Inflammatory macrophage (primary cell): ENCODE measurements at places on chromosomes 3 and 15.
A peak's percentile ranks its signal among the peaks of the same experiment; 100 is the strongest.

DNA sequence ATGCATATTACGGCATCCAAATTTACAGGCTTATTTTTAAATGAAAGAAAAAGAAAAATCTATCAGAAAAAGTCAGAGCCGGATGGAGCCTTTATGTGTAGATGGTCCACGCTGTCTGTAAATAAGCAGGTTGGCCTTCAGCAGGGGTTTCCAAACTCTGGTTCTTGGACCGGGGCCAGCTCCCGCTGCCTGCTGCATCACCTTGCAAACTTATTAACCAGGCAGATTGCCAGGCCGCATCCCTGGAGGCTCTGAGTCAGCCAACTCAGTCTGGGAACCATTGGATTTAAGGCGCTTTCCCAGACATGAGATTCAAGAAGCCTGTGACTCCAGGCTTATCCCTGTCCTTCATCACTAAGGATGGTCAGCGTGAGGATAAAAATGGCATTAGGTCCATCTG lies 212.4 kb downstream of the OPA1 start:
- no peak for DNase-seq

DNA sequence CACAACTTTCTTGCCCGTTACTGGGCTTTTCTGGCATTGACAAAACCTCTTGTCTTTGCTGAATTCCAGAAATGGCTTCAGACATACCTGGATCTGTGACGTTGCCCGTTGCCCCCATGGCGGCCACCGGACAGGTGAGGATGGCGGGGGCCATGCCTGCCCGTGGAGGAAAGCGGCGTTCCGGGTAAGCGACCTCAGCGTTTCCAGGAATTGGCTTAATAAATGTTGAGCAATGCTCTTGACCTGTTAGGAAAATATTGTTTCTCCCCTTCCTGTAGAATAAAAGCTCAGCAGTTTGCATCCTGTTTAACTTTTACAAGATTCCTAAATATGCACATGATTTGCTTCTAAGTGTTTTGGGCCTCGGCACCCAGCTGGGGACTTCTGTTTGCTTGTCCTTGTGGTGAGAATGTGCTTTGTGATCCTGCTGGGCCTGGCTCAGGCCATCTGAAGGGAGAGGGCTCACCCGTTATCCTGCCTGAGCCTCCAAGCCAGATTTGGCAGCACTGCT lies 46.7 kb downstream of the ARNT2 start:
- no peak for DNase-seq

- peak; percentile 19 for DNase-seq
Observed at GRCh38 chr15:49927189-49927861, 191.7 kb downstream of the ATP8B4 start.

DNA sequence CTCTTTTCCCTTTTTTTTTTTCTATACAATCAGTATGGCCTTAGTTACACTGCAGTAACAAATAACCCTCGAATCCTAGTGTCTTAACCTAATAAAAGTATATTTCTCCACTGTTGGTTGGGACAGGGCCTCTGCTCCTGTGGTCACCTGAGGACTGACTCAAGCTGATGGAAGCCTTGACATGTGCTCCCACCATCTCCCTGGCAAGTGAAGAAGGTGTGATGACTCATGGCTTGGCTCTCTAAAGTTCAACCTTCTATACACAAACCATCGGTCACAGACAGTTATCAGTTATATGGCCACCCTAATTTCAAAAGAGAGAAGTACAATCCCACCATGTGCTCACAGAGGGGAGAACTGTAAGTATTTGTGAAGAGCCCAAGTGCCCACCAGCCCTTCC lies 65.8 kb upstream of the CACNA2D3 start:
- DNase-seq, result no peak

- DNase-seq, result peak; percentile 76
Observed at GRCh38 chr3:183252973-183253527, at the start of gene B3GNT5. TSS of gene B3GNT5 (plus strand) at chr3:183253253. CDS start at chr3:183269799, 16,546 bp downstream.

DNA sequence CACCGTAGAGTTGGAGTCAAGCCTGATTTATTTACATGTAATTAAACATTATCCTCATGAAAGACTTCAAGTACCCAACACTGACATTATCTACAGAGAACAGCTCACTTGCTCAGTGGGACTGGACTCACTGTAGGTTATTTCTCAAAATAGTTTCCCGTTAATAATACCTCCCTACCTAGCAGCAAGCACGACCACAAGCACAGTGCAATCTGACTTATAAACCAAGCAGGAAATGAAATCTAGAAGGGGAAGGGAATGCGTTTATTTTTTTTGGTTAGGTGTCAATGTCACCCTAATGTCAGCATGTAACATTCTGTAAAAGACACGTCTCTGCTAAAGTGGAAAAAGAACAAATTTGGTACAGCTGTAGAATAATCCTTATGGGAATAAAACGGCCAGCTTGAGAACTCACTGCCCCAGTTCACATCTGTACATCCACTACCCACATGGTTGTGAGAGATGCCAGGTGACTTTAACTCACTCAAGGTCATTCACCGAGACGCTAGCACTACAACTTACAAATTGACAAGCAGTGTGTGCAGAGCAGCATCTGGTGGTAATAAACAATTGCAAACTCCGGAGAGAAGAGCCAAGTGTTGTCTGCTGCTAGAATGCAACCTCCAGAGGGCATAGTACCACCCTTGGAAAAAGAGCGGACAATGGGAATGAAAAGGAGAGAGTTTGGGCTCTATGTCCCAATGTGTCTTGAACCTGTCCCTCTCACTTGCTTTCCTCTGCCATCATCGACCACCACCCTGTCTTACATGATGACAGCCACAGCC lies 242.5 kb downstream of the CADPS start:
- DNase-seq, result no peak

DNA sequence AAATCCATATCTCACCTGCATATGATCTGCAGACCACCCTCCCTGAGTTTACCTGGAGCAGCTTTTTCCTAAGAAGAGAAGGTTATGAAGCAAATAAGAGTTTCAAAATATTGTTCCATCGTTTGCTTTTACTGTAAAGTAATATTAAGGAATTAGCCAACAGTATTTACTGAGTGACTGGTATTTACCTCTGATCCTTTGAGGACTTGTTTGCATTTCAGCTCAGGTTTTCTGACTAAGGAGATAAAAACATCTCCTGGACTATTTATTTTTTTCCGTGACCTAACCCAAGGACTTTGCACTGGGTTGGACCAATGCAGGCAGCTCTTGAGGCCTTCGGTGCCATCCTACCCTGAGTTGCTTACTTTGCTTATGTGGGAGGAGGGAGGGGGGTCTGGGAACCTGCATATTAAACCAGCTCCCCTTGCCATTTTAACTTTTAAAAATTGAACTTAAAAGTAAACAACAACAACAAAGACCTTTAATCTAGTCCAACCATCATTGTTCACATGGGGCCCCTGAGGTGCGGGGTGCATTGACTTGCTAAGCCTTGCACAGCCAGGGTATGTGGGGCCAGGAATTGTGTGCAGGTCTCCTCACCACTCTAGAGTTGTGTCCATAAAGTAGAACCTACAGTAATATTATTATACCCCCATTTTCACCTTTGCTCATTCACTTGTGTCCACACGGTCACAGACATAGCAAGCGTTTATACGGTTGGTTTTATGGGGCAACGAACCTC lies 39.3 kb downstream of the TRAK1 start:
- DNase-seq, result no peak

- DNase-seq, result no peak
Observed at GRCh38 chr15:45087513-45087912, 26.5 kb downstream of the DUOX2 start.

- no peak for DNase-seq
Observed at GRCh38 chr3:114886905-114887304, 260.2 kb downstream of the ZBTB20 start.

DNA sequence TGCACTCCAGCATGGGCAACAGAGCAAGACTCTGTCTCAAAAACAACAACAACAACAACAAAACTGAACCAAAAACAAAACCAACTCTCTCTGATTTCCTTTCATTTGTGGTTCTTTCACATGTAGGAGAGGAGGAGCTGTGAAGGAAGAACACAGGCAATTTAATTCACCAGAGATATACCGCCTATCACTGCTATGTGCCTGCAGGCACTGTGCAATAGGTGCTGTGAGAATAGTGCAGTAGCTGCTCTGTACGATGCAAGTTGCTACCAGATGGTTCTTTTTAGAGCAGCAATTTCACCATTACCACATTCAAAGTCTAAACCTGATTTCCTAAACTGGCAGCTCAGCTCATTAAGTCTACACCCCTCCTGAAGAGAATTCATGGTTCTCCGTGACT lies 11.3 kb upstream of the PROK2 start:
- DNase-seq, result no peak

DNA sequence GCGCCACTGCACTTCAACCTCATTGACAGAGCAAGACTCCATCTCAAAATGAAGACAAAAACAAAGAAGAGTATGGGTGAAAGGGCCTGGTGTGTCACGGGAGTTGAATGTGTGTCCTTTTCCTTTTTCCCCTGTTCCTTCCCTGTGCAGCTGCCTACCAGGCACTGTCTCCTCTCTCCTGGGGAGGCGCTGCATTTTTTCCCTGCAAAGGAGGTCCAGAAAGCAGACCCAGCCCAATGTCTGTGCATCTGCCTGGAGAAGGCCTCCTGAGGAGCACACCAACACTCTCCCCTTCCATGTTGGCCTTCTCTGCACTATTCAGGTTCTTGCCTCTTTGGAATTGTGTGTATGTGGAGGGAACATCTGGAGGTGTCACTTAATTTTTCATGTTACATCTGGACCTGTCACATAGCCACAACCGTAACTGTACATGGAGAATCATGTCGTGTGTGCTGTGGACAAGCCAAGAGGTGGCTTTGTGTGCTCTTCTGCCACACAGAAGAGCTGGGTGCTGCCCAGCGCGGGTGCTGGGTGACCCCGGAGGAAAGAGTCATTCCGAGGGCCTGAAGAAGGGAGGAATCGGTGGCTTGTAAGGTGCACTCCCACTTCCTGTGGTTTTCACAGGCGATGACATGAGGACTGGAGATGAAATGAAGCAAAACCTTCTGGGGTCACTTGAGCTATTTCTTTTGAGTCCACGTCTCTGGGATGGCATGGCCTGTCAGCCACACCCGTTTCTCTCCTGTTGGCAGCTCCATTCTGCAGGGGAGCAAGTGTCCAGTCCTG lies 46.5 kb upstream of the CGNL1 start:
- no peak for DNase-seq

DNA sequence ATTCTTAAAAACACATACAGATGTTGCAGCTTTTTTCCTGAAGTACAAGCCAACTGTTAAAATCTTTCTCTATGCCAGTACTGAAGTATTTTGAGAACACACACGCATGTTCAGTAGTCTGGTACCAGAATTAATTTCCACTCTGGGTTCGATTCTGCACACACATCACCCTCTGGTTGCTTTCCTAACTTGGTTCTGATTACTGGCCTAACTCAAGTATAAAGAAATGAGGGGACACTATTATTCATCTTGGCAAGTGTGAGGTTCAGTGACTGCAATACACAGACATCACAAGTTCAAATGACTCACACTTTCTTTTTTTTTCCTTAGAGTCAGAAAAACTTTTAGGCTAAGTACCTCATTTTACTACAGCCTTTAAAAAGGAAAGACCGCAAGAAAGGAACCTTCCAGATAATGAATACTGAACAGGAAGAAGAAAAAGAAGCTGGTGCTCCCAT lies 37.4 kb upstream of the LDHAL6B start:
- DNase-seq, result peak; percentile 83

GRCh38 chr3:124442463-124442862 lies 287.8 kb upstream of the UMPS start:
- DNase-seq, result no peak

GRCh38 chr3:20458994-20459716 lies 273.1 kb upstream of the SGO1 start:
- no peak for DNase-seq

GRCh38 chr3:196627918-196628231 lies 11.6 kb upstream of the NRROS start:
- no peak for DNase-seq

- DNase-seq, result no peak
Observed at GRCh38 chr15:62153228-62153627, 11.9 kb downstream of the C2CD4B start.

GRCh38 chr3:172751175-172751704 lies 714 bp downstream of the ECT2 start:
- peak; percentile 35 for DNase-seq

GRCh38 chr3:50147016-50147415 lies 8.1 kb upstream of the SEMA3F start:
- no peak for DNase-seq

- no peak for DNase-seq
Observed at GRCh38 chr3:78820542-78820941, 947.3 kb downstream of the ROBO1 start.

GRCh38 chr3:53187430-53187829 lies 26.4 kb downstream of the PRKCD start:
- no peak for DNase-seq

GRCh38 chr15:68646696-68647095 lies 67.9 kb downstream of the CORO2B start:
- peak; percentile 57 for DNase-seq

DNA sequence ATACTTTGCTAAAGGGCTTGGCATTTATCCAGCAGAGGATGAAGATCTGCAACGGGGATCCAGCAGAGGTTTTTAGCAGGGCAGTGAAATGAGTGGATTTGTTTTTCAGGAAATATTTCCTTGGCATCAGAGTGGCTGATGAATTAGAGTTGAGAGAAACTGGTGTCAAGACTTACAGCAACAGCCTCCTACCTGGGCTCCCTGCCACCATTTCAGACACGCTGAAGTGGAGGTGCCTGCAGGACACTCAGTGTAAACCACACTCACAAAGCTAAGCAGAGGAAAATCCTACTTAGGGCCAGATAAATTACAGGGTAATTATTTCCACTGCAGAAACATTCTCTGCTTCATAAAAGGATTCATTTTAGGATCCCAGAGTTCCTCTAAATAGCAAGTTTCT lies 519.7 kb downstream of the FGF12 start:
- DNase-seq, result no peak

DNA sequence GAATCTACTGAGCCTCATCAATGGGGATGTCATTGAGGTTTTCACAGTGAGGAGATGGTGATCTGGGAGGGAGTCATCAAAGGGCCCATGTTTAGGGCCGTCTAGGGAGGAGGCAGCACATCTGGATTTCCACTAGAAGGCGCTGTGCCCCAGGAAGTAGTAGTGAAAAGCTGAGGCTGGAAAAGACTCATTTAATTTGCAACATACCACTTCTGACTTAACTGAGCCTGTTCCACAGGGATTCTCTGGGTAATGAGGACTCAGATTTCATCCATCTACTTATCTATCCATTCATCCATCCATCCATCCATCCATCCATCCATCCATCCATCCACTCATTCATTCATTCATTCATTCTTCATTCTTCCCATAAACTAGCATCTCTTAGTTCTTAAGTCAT lies 17.4 kb upstream of the SHF start:
- DNase-seq, result peak; percentile 68

GRCh38 chr3:33277193-33277882 lies at the start of gene FBXL2:
TSS of gene FBXL2 (plus strand) at chr3:33277442. CDS start at chr3:33277513, 71 bp downstream.
- DNase-seq, result no peak

GRCh38 chr15:23438816-23439466 lies 8.1 kb downstream of the GOLGA6L2 start:
- no peak for DNase-seq

GRCh38 chr3:14265246-14265962 lies 86.8 kb downstream of the LSM3 start:
- no peak for DNase-seq

GRCh38 chr3:112785321-112786001 lies 61.2 kb downstream of the CD200R1L start:
- DNase-seq, result no peak
